Stimulated activated CD4-positive, alpha-beta T cell treated with anti-CD3 and anti-CD28 coated beads, Interleukin-15, amount 100 ng/mL, for 24 hours (primary cell): ENCODE measurements at places on chromosomes 4 and X.

- DNase-seq, result no peak
Measured at GRCh38 chr4:150206954-150207353, 128.7 kb downstream of the DCLK2 start.

- no peak for DNase-seq
Measured at GRCh38 chr4:89039730-89040338, 17.2 kb downstream of the FAM13A start.

- DNase-seq, result no peak
Measured at GRCh38 chr4:105088110-105088879, 58.4 kb upstream of the TET2 start.

GRCh38 chrX:150362599-150363481 lies at the start of gene MAMLD1:
TSS of gene MAMLD1 (plus strand) at chrX:150363317. CDS start at chrX:150445517, 82,200 bp downstream.
- peak; percentile 74 for DNase-seq
